Spleen (tissue), 13 donors: ENCODE measurements at places on chromosomes 12 and 14. TPM values are rescaled to one million over a fixed set of nuclear protein-coding genes. Genes with fewer than 3 reads are reported as not detected.

The KERA gene
- not detected for total RNA-seq

The KCNK10 gene
- total RNA-seq, result not detected

The IL26 gene
- total RNA-seq, result not detected

The SMOC1 gene
- total RNA-seq, result 12.5 TPM

The ITFG2 gene
- total RNA-seq, result 69.6 TPM

The CPNE8 gene
- total RNA-seq, result 31.3 TPM
